ENCODE measurements at places on chromosomes 5 and 9.

DNA sequence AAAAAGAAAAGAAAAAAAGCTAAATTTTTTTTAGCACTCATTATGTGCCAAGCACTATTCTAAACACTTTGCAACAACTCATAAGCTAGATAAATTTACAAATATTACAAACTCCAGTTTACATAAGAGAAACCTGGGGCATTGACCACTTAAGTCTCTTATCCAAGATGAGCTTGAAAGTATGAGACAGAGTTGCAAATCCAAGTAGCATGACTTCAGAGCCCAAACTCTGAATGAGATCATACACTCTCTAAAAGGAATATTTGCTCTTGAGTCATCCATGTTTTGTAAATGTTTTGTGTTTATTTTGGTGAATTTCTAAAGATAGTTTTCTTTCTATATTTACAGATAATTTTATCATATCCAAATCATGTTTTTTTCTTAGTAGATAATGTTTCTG is 4.0 kb upstream of the SHOC1 start:
- H3K36me3 ChIP-seq, result no peaks in the 10 kb centered on the region
- peaks cover 4% of the 10 kb centered on the region for H3K4me1 ChIP-seq
- no peak overlapping the region for H3K27ac ChIP-seq
- no peaks in the 10 kb centered on the region for H3K27me3 ChIP-seq
- DNase-seq, result no peak

GRCh38 chr9:92048924-92049625 is 66.1 kb downstream of the SPTLC1 start:
- H3K27ac ChIP-seq, result no peak overlapping the region
- no peak overlapping the region for H3K4me3 ChIP-seq
- H3K4me1 ChIP-seq, result no peaks in the 10 kb centered on the region

DNA sequence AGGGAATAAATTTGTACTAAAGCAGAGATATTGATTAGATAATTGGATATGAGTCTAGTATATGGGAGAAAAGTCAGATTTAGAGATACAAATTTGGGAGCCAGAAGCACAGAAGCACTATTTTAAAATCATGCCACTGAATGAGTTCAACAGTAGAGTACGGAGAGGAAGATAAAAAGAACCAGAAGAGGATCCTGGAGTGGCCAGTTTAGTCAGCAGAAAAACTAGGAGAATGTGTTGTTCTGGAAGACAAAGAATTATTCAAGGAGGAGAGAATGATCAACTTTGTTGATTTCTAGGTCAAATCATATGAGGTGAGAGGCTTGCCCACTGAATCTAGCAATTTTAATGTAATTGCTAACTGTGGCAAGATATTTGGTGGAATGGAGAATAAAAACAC is 67.0 kb downstream of the NIPBL start:
- no peaks in the 10 kb centered on the region for H3K36me3 ChIP-seq
- no peak for DNase-seq
- H3K4me1 ChIP-seq, result peaks cover 8% of the 10 kb centered on the region
- H3K27ac ChIP-seq, result no peak overlapping the region

GRCh38 chr9:136687721-136688223 is 515 bp upstream of the AGPAT2 start:
- no peaks in the 10 kb centered on the region for H3K27me3 ChIP-seq
- H3K4me1 ChIP-seq, result peaks cover 32% of the 10 kb centered on the region
- H3K4me3 ChIP-seq, result peak overlapping the region; percentile 89
- no peak for DNase-seq
- H3K36me3 ChIP-seq, result no peaks in the 10 kb centered on the region
- H3K27ac ChIP-seq, result peak overlapping the region; percentile 93

DNA sequence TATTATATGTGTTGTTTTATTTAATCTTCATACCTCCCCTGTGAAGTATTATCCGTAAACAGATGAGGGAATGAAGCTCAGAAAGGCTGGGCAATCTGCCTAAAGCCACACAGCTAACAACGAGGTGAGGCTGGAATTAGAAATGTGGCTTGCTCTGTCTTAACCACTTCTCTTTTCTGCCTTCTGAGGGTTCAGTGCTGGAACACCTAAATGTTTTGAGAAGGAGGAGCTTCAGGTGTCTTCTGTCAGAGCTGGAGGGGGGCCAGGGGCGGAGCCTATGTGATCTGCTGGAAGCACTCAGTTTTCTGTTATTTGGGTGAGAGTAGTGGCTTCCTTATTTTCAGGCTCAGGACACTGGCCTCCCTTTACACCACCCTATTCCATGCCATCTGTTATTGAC is 35.0 kb upstream of the ARAP3 start:
- H3K27me3 ChIP-seq, result peaks cover 5% of the 10 kb centered on the region
- peaks cover 15% of the 10 kb centered on the region for H3K4me1 ChIP-seq
- H3K27ac ChIP-seq, result no peak overlapping the region
- H3K36me3 ChIP-seq, result no peaks in the 10 kb centered on the region
- H3K4me3 ChIP-seq, result no peak overlapping the region

- peak overlapping the region; percentile 83 for H3K27ac ChIP-seq
- peak; percentile 75 for DNase-seq
- no peak overlapping the region for H3K4me3 ChIP-seq
- H3K36me3 ChIP-seq, result no peaks in the 10 kb centered on the region
- H3K27me3 ChIP-seq, result no peaks in the 10 kb centered on the region
Measured at GRCh38 chr9:107539427-107540163, 50.0 kb upstream of the KLF4 start.

- no peak for DNase-seq
- no peak overlapping the region for H3K27ac ChIP-seq
- no peak overlapping the region for H3K4me3 ChIP-seq
- H3K4me1 ChIP-seq, result peaks cover 76% of the 10 kb centered on the region
- no peaks in the 10 kb centered on the region for H3K27me3 ChIP-seq
Measured at GRCh38 chr5:73823508-73823925, 197.5 kb downstream of the ARHGEF28 start.

All from suprapubic skin (tissue), 4 donors.